Tibial nerve (tissue), 4 donors: ENCODE measurements at places on chromosomes 3 and 15. TPM values are rescaled to one million over a fixed set of nuclear protein-coding genes. Genes with fewer than 3 reads are reported as not detected.

Gene FSTL1
- 552 TPM for total RNA-seq

Gene ITGA11
- total RNA-seq, result 7.0 TPM

Gene CLDN18
- not detected for total RNA-seq

DNA sequence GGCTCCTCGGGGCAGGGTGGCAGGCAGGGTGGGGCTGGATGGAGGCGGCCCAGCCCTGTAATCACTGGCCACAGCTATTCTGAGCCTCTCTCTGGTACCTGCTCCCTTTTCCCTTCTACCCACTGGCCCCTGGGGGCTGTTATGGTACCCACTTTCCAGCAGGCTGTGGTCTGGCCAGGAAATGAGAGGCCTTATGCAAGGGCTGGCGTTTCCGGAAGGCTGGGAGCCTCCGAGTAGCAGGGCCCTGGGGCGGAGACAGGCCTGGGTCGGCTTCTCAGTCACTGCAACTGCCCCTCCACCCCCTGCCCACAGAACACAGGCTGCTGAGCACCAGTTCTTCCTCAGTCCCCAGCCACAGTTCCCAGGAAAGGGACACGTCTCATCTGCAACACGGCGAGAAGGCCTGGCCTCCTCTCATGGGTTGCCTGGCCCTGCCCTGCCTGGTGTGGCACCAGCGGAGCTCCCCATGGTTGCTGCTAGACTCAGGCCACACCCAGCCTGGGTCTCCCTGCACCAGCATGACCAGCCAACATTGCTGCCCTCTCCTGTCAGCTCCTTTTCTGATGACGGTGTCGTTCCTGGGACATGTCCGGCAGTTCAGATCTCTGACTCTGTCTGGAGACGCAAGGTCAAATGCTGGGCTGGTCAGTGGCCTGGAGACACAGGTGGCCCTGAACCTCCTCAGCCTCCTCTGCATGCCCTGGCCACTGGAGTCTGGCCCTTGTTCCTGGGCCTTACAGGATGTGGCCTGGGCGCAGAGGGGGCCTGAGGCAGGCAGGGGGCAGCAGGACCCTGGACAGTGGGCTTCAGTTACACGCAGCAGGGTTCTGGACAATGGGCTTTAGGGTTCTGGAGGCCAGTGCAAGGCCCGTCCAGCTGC is 6.5 kb downstream of the CHST13 start:
- no peak for DNase-seq

DNA sequence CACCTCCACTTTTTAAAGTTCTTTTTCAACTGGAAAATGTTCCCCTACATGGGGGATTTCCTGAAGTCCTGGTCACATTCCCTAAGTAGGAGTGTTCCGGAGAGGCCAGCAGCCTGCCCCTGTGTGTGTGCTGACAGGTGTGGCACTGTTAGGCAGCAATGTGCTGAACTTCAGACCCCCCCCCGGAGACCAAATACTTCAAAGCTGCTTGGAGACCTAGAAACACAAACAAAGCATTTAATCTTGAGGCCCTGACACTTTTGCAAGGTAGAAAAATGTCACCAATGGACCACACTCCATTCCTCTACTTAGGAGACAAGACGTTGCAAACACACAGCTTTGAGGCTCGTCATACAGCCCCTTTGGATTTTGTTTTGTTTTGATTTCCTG is 259.6 kb upstream of the CTNNB1 start:
- DNase-seq, result no peak

- DNase-seq, result no peak
These were observed 103.9 kb upstream of the HES1 start for GRCh38 chr3:194031867-194032635.

DNA sequence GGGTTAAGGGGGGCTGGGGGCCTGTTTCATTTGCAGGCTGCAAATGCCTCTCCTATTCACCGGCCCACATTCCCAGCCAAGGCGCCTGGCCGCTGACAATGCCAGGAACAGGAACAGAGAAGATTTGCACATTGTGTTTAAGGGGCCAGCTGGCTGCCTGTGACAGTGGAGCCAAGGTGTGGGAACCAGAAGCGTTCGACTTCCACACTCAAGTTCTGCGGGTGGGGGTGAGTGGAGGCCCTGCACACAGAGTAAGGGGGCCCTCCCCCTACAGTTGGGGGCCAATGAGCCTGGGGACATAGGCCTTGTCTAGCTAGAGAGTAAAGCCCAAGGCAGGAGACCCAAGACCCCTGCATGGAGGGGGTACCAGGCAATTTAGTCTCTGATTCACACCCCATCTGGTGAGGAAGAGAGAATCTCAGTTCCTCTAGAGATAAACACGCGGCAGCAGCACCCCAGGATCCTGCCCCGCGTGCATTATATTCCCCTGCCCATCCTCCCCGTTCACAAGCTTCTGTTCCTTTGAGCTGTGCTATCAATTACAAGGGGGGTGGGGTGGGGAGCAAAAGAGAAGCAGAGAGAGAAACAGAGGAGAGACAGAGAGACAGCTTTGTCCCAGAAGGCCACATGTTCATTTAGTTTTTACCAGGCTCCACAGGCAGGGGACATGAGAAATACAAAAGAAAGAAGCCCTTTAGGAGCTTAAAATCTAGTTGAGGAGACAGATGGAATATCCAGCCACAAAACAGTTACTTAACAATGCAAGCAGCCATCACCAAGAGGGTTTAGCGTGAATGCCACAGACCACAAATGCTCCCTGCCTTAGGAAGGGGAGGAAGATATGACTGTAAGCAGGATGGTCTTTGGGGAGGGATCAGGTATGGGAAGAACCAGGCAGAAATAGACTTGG is 9.2 kb downstream of the IGDCC3 start:
- DNase-seq, result no peak

DNA sequence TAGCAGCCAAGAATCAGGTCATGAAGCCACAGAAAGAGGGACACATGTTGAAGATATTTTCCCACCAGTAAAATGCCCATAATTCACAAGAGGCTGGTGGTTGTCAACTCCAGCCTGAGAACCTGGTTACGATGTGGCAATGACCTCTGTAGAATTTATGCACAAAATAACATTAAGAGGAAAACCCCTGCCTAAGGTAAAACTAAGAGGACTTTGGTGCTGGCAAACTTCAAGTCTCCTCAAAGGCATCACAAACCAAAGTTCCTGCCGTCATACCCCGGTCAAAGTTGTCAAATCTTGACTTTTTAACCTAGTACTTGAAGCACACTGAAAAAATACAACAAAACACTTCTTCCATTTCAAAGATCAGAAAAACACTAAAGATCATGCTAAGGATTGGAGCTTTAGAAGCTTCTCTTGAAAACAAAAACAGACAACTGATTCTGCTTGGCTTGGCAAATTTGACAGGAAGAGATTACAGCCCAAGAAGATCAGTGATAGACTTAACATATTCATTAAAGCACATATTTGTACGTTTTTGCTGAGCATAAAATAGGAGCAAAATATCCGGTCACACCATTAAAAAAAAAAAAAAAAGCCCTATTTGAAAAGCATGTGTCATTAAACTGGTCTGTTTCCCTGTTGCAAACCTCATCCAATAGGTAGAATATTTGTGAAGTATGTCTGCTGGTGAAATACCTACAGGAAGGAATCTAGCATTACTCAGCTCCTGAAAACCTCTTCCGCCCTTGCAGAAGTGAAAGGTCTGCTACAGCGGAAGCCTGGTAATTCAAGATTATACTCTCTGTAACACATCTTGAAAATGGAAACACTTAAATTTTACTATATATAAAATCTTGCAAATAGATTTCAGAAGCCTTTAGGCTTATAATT is 22.8 kb downstream of the EIF4E3 start:
- DNase-seq, result no peak
